ENCODE measurements at places on chromosomes 1 and 21. TPM values are rescaled to one million over a fixed set of nuclear protein-coding genes. Genes with fewer than 3 reads are reported as not detected.

DNA sequence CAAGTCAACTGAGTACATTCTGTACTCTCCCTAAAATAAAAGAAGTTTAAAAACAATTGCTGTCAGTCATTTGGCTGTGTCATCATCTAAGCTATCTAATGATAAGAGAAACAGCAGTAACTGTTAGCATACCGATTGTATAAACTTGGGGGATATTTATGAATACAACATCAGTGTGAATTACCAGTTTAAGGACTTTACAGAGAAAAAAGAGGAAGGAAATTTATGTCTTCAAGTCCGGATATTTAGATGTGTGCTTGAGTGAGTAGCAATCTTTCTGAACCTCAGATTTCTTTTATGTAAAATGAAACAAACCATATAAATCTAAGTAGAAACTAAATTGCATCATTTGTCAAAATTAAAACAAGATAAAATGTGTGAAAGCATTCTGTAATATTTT lies 1557.0 kb downstream of the MRPL39 start:
- no peak for DNase-seq

DNA sequence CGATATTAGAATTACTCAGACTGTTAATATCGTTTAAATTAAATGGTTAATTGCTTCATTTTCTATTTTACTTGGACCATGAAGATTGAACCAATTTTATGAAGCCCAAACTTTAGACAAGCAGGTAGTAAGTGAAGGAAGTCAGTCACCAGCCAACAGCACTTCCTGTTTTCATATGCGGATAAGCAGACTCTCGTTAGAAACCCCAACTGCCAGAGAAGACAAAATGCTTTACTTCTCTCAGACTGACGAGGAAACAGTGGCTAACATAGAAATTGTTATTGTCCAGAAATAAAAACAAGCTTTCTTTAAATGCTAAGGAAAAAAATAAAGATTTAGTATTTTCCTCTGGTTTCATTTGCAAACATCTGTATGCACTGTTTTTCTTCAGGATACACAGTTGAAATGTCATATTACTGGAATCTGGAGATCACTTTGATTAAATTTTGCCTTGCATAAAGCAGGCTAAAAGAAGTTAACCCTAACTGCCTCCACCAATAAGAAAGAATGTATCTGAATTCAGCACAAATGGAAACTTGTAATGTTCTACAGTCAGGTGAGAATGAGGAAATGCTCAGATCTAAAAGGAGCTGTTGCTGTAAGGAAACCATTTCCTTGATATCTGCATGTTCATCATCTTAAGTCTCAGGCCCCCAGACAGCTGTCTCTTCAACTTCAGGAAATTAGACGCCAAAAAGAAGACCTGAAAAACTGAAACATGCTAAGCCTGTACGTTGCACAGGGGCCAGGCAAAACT lies 129.8 kb upstream of the SAMSN1 start:
- DNase-seq = no peak

DNA sequence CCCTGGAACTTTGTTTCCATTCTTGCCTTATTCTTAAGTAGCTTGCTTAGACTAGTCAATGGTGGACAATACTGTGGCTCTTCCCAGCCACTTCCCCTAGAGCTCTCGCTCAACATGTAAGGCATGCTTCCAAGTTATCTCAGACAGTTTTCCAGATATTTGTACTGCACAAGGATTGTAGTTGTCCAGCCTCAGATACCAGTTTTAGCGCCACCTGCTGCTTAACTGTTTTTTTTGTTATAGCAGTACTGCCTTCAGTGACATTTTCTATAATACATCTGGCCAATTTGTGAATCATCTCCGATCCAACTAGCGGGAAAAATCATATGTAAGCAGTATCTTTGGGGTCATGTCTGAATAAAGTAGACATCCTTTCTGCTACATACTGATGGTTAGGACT lies 346.7 kb upstream of the ADGRL4 start:
- DNase-seq = no peak

Gene HSD11B1
- polyA plus RNA-seq = 11.3 TPM

DNA sequence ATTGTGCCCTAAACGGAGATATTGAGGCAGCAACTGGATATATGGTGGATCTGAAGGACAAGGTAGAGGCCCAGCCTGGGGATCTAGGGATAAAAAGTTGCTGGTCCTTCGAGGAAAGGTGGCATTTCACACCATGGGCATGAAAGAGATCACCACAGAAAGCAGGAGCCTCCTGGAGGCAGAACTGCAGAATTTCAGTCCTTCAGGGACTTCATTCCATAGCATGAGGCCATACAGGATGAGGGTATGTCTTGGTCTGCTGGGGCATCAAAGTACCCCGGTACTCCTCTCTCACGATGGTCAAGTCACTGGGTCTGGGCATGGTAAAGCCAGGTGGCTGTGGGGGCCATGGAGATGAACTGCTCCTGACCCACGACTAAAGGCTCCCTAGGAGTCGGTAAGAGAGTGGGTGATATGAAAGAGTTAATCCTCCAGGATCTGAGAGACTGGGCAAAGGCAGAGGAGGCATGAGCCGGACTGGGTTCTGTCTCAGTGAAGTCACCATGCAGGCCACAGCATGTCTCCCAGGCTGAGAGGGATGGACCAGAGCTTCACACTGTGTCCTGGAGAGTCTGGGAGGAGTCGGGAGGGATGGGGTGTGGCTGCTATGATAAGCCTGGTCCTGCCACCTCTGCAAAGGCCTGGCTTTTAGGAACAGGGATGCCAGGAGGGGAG lies 5.8 kb upstream of the SPRR5 start:
- no peak for DNase-seq

GRCh38 chr1:175211656-175212055 lies 19.1 kb upstream of the KIAA0040 start:
- no peak for DNase-seq

DNA sequence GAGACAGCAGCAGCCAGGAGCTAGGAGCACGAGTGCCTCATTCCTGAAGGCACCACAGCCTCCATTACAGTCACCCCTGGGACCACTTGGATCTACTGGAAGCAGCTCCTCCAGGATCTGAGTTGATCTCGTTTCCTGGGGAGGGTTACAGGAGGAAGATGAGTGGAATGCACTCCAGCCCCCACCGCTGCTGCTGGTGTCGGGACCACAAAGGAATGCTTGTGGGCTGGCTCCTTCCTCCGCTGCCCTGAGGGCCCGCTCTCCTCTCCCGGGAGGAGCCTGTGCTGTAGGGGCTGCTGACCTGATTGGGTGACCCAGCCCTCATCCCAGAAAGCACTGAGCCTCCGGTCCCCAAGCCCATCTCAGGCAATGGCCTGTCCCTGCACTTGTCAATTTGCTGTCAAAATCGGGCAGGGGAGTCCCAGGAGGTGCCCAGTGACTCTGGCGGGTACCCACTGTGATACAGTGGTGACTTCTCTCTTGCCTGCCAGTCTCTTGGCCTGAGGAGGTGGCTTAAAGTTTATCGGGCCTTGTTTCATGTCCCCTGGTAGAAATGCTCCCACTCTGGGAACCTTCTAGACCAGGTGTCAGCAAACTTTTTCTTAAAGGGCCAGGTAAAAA lies 23.1 kb downstream of the IL10RB start:
- no peak for DNase-seq

Gene F13B
- polyA plus RNA-seq = not detected

Measured in lung (tissue), 17 donors.